ENCODE measurements at places on chromosomes 5 and 9. TPM values are rescaled to one million over a fixed set of nuclear protein-coding genes. Genes with fewer than 3 reads are reported as not detected.
A peak's percentile ranks its signal among the peaks of the same experiment; 100 is the strongest.

- H3K4me3 ChIP-seq: no peak overlapping the region
- peaks cover 12% of the 10 kb centered on the region for H3K4me1 ChIP-seq
- peaks cover 13% of the 10 kb centered on the region for H3K36me3 ChIP-seq
These were observed 5.8 kb downstream of the RACK1 start for GRCh38 chr5:181237729-181238385.

GRCh38 chr5:177599731-177600507 is at the start of gene B4GALT7:
TSS of gene B4GALT7 (plus strand) at chr5:177600132. CDS start at chr5:177600211, 79 bp downstream.
- H3K4me1 ChIP-seq: peaks cover 9% of the 10 kb centered on the region
- H3K4me3 ChIP-seq: peak within 1 kb of the TSS; percentile 96
- no peaks in the 10 kb centered on the region for H3K27me3 ChIP-seq
- peak within 1 kb of the TSS; percentile 98 for H3K27ac ChIP-seq
- H3K36me3 ChIP-seq: no peaks in the 10 kb centered on the region

DNA sequence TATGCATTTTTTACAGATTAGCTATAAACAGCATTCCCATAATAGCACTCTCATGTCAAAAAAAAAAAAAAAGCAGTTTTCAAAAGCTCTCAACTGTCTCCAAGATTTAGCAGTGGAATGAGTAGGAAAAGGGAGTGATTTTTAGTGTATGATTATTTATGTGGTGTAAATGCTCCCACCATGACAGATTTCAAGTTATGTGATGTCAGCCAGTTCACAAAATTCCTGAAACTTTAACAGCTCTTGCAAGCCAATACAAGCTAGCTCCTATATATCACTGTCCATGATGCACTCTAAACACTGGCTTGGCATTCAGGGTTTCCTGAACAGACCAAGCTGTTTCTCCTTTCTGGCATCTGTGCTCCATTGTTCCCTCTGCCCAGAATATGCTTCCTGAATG is 7.9 kb upstream of the ANKDD1B start:
- DNase-seq: no peak
- H3K36me3 ChIP-seq: no peaks in the 10 kb centered on the region
- peak overlapping the region; percentile 33 for H3K27ac ChIP-seq
- no peaks in the 10 kb centered on the region for H3K27me3 ChIP-seq

GRCh38 chr5:123452401-123452800 is 29.2 kb upstream of the CEP120 start:
- H3K4me3 ChIP-seq: no peak overlapping the region
- no peaks in the 10 kb centered on the region for H3K36me3 ChIP-seq
- no peak for DNase-seq
- H3K27me3 ChIP-seq: no peaks in the 10 kb centered on the region

DNA sequence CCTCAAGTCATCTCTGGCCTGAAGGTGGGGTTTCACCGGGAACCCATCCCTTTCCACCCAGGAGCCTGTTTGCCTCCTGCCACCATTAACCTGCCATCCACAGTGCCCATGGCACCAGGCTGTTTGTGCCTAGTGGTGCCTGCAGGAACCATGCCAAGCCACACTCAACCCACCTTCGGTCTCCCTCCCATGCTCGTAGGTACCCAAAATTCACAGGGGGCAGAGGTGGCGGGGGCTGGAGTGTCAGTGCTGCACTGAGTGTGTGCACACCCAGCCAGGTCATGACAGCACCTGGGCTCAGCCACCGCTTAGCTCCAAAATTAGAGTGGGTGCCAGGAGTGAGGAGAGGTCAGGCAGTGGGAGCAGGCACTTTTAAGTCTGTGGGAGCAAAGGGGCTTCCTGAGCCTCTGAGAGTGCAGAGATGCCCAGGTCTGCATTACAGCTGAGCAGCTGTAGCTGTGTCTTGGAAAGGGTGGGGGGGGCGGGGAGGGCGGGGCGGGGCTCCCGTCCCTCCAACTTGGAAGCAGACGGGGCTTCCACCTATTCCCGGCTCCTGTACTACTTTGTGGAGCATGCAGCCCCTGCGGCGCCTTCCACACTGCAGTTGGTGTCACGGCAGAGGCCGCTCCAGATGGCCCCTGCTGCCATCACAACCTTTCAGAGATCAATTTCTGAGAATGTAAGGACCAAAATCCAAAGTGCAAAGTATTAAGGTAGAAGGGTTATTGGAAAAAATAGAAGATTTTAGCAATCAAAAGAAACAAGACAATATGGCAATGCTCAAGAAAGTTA is 2396.8 kb upstream of the C9orf72 start:
- no peaks in the 10 kb centered on the region for H3K36me3 ChIP-seq
- H3K4me3 ChIP-seq: no peak overlapping the region
- no peak overlapping the region for H3K27ac ChIP-seq
- H3K4me1 ChIP-seq: no peaks in the 10 kb centered on the region
- DNase-seq: no peak

DNA sequence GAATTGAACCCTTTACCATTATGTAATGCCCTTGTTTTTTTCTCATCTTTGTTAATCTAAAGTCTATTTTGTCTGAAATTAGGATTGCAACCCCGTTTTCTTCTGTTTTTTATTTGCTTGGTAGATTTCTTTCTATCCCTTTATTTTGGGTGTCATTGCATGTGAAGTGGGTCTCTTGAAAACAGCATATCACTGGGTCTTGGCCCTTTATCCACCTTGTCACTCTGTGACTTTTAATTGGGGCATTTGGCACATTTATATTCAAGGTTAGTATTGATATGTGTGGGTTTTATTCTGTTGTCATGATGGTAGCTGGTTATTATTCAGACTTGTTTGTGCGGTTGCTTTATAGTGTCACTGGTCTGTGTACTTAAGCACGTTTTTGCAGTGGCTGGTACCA is 117.4 kb upstream of the MARCHF11 start:
- DNase-seq: no peak
- H3K36me3 ChIP-seq: no peaks in the 10 kb centered on the region
- no peaks in the 10 kb centered on the region for H3K4me1 ChIP-seq
- H3K27ac ChIP-seq: no peak overlapping the region

- peak overlapping the region; percentile 31 for H3K27ac ChIP-seq
- no peaks in the 10 kb centered on the region for H3K36me3 ChIP-seq
- H3K4me1 ChIP-seq: peaks cover 13% of the 10 kb centered on the region
- no peaks in the 10 kb centered on the region for H3K27me3 ChIP-seq
- DNase-seq: peak; percentile 61
- H3K4me3 ChIP-seq: no peak overlapping the region
These were observed 18.2 kb upstream of the DCP2 start for GRCh38 chr5:112958093-112959088.

DNA sequence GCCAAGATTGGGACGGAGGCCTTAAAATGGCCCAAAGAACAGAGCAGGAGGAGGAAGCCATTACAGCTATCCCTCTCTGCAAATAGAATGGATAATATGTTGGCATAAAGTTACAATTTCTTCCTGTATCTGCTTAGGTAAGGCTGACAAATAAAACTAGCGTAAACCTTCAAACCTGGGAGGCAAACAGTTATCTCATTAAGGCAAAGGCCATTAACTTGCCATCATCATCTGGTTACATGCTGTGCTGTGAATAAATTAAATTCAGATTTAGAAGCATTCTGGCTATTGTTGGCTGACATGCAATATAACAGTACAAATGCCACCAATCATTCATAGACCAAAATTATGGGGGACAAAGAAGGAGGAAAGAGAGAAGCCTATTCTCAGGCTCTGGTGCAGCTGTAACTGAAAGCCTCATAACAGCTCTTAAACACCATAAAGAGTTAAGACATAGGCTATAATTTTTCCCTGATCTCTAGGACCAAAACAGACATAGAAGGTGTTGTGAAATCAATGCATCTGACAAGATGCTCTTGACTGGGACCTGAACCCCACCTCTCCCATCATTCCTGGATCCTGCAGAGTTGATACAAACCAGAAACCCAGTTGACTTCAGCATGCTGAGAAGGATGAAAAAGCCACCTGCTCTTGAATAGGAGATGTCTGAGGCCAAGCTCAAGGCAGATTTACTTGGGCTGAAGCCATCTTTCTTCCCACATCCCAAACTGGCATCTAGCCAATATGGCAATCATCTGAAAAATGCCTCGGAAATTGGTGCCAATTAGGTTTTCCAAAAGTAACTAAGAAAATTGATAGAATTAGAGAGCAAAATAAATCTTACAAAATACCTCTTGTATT is 62.5 kb downstream of the PLCXD3 start:
- DNase-seq: no peak
- no peaks in the 10 kb centered on the region for H3K4me1 ChIP-seq
- no peak overlapping the region for H3K4me3 ChIP-seq
- no peaks in the 10 kb centered on the region for H3K27me3 ChIP-seq
- H3K36me3 ChIP-seq: no peaks in the 10 kb centered on the region

DNA sequence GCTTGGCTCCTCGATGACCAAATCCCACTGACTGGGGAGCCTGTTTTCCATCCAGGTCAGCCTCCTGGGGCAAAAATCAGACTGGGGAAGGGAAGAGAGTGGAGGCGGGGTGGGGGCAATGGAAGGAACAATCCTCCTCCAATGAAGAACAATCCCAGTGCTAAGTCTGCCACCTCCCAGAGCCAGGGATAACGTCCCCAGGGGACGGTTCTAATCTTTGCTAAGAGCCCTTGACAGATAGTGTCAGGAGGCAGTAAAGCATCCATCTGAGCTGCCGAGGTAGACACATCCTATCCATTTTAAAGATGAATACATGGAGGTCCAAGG is 298.5 kb upstream of the MSX2 start:
- H3K27me3 ChIP-seq: no peaks in the 10 kb centered on the region
- no peak overlapping the region for H3K27ac ChIP-seq
- no peak for DNase-seq
- H3K4me1 ChIP-seq: peaks cover 4% of the 10 kb centered on the region
- no peak overlapping the region for H3K4me3 ChIP-seq

DNA sequence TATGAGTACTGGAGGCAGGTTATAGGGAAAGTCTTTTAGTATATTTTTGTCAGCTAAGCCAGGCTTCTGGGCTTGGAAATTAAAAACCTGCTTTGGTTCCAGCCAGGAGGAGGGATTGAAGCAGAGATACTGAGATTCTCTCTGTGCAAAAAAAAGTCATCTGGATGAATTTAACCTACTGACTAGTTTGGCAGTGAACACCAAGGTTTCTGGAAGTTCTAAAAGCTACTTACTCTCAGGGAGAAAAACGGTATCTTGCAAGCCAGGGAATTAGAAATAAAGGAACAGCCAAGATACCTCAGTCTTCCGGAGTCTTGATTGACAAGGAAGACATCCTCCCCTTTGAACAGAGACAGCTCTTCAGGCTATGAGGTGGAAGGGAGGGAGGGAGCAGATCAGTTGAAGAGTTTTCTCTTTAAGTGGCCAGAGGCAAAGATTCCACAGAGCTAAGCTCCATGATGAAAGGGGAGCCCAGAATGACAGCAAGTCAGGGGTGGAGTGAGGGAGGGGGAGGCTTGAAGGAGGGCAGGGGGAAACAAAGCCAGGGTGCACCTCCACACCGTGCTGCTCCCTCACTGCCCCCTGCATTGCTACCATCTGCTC is 8.3 kb upstream of the ZBTB34 start:
- no peak overlapping the region for H3K4me3 ChIP-seq
- H3K27ac ChIP-seq: no peak overlapping the region
- H3K27me3 ChIP-seq: peaks cover 8% of the 10 kb centered on the region
- H3K36me3 ChIP-seq: no peaks in the 10 kb centered on the region
- no peak for DNase-seq

- H3K4me3 ChIP-seq: no peak overlapping the region
- no peaks in the 10 kb centered on the region for H3K4me1 ChIP-seq
- DNase-seq: no peak
- no peaks in the 10 kb centered on the region for H3K27me3 ChIP-seq
- H3K36me3 ChIP-seq: no peaks in the 10 kb centered on the region
These were observed 140.9 kb downstream of the SYK start for GRCh38 chr9:90942555-90942954.

DNA sequence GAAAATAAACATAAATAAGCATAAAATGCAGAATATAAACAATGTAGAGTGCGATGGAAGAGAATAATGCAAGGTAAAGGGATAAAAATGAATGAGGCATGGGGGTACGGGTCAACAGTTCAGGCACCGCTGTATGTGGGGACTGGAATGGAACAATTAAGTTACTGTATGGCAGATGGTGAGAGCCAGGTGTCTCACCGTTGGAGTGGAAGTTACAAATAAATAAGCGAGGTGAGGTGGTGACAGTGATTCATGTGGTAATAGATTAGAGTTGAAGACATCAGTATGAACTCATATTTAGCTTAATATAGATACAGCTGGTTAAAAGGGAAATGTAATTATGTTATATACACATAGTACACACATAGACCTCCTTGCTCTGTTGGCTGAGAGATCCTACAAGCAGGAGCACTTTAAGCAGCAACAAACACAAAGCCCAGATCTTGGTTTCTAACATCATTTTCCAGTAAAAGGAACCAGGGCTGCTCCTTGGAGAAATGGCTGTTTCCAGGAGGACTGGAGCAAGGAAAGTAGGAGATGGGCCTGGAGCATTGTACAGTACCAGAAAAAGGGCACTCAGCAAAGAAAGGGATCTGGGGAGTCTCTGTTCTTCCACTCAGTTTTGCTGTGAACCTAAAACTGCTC is 2.4 kb upstream of the OMD start:
- no peaks in the 10 kb centered on the region for H3K36me3 ChIP-seq
- no peak for DNase-seq
- no peaks in the 10 kb centered on the region for H3K27me3 ChIP-seq
- no peak overlapping the region for H3K4me3 ChIP-seq

GRCh38 chr9:13684656-13685055 is 405.2 kb upstream of the MPDZ start:
- no peaks in the 10 kb centered on the region for H3K27me3 ChIP-seq
- no peak overlapping the region for H3K27ac ChIP-seq

GRCh38 chr9:114954956-114955582 is 24.7 kb upstream of the TNFSF8 start:
- no peaks in the 10 kb centered on the region for H3K36me3 ChIP-seq
- H3K27me3 ChIP-seq: peaks cover 4% of the 10 kb centered on the region
- H3K27ac ChIP-seq: no peak overlapping the region
- DNase-seq: no peak
- H3K4me1 ChIP-seq: no peaks in the 10 kb centered on the region

DNA sequence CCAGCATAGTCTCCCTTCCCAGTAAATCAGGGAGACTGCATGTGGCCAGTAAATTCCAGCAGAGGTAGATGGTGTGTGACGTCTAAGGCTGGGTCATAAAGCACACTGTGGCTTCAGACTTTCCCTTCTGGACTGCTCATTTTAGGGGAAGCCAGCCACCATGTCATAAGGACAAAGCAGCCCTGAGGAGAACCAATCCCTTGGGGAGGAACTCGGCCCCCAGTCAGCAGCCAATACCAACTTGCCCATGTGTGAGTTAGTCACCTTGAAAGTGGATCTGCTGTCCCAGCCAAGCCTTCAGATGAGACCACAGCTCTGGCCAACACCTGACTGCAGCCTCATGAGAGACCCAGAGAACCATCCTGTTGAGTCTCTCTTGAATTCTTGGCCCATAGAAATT is 14.7 kb upstream of the NINJ1 start:
- H3K27me3 ChIP-seq: no peaks in the 10 kb centered on the region
- DNase-seq: no peak
- H3K4me1 ChIP-seq: no peaks in the 10 kb centered on the region
- no peaks in the 10 kb centered on the region for H3K36me3 ChIP-seq
- H3K27ac ChIP-seq: no peak overlapping the region

The EIF4E1B gene
- not detected for total RNA-seq

The SPAAR gene
- not detected for total RNA-seq

The PCDHB16 gene
- total RNA-seq: 3.4 TPM

The GNA14 gene
- 1.5 TPM for total RNA-seq

The SMIM33 gene
- total RNA-seq: not detected

The RFESD gene
- 3.6 TPM for total RNA-seq

The ALDOB gene
- 236 TPM for total RNA-seq

The IFNA2 gene
- total RNA-seq: not detected

The HRCT1 gene
- 0.90 TPM for total RNA-seq

The CD274 gene
- not detected for total RNA-seq

The PCDHA4 gene
- 25.2 TPM for total RNA-seq
